ENCODE measurements at places on chromosomes 11 and 22.
A peak's percentile ranks its signal among the peaks of the same experiment; 100 is the strongest.

GRCh38 chr22:21867528-21868266 is at the start of gene MAPK1:
Gene MAPK1 (minus strand): TSS chr22:21867645. CDS start chr22:21867440, 205 bp downstream.
- peak; percentile 92 for DNase-seq

- DNase-seq: no peak
Observed at GRCh38 chr22:45678961-45679912, 7.6 kb downstream of the ATXN10 start.

DNA sequence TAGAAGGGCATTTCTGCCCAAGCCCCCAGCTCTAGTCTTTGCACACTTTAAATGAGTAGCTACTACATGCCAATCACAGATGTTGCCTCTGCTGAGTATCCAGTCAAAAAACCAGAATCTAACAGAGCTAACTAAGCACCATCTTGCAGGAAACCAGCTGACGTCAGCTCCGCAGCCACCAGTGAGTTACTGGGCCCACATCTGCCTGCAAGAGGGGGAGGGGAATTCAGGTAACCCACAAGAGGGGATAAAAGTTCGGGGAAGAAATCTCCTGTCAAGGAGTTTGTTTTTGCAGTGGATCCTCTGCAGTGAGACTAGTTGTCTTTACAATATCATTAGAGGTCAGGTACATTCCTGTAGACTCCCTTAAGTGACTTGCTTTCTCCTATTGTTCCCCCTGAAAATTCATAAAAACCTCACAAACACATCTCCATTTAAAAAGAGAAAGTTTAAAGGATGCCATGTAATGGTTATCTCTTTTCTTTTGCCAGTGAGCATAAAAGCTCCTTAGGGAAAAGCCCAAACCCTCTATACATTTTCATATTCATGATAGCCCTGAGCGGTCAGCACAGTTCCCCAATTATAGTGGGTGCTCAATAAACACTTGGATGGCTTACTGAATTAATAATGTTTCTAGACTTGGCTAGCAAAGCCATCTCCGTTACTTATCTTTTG is 9.3 kb downstream of the CD44 start:
- DNase-seq: peak; percentile 70

- DNase-seq: peak; percentile 57
Observed at GRCh38 chr11:14554959-14555358, 34.8 kb upstream of the PSMA1 start.

GRCh38 chr22:46501701-46502100 is 35.7 kb downstream of the CELSR1 start:
- DNase-seq: no peak

- DNase-seq: no peak
Observed at GRCh38 chr11:117205211-117205818, 6.1 kb downstream of the TAGLN start.

DNA sequence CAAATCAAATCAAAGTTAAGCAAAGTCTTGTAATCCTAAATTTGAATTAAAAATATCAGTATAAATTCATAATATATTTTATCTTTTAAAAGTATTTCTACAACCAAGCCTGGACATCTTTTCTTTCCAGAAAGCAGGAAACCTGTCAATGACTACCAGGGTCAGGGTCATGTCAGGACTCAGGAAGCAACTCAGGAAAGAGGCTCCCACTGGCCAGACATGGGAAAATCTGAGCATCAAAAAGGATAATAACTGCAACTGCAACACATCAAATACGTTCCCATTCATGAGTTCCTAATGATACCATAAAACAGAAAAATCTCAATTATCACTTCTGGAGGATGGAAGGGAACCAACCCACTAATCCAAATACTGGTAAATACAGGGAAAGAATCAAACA is 76.0 kb upstream of the GALNT18 start:
- no peak for DNase-seq

All from CD4-positive, alpha-beta T cell treated with Interleukin-15 for 1 hour (primary cell).